ENCODE measurements at places on chromosomes 12 and 14.

GRCh38 chr12:46389031-46389616 is 16.6 kb upstream of the SLC38A2 start:
- no peak for DNase-seq

- no peak for DNase-seq
Observed at GRCh38 chr14:102831163-102831804, 54.0 kb downstream of the TRAF3 start.

- no peak for DNase-seq
Observed at GRCh38 chr12:76020281-76020680, 11.3 kb downstream of the PHLDA1 start.

GRCh38 chr12:102497743-102498142 is 17.4 kb upstream of the IGF1 start:
- DNase-seq, result no peak

DNA sequence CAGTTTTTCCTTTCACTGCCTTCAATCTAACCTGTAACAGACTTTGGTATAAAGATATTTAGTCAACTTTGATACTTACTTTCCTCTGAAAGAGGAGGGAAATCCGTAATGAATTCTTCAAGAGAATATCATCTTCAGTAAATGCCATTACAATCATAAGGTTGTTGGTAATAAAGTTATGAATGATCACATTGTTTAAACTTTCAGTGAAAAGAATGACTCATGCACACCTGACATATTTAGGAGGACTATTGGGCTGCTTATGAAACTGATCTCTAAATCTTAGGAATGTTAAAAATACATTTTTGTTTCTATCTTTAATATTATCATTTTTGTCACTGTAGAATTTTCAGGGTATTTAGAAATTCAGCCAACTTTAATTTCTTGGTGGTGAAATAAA is 474.7 kb downstream of the SLC16A7 start:
- no peak for DNase-seq

GRCh38 chr14:51828017-51828797 is 32.2 kb upstream of the GNG2 start:
- no peak for DNase-seq

- no peak for DNase-seq
Observed at GRCh38 chr14:54687750-54688119, 120.8 kb downstream of the SAMD4A start.

GRCh38 chr12:3532931-3533702 is 42.1 kb downstream of the PRMT8 start:
- no peak for DNase-seq
